GM12865 (cell line): ENCODE measurements at places on chromosomes 1 and 21.

- peak; percentile 58 for DNase-seq
These were observed 7.9 kb upstream of the EDN2 start for GRCh38 chr1:41492341-41492848.

DNA sequence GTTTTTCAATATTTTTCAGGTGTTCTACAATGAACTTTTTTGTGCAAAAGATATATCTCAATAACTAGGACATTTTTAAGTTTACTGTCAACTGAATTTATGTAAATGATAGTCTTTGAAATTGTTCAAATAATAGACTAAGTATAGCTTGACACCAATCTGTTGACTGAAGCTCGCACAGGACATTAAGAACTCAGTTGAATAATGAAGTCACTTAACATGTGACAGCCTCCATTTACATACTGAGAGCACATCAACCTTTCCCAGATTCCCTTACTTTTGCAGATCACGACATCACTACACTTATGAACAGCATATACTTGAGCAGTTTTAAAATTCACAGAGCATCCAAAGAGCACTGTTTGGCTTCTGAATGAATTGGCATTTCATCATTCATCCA, 268.2 kb downstream of the LRRC7 start:
- DNase-seq = no peak

GRCh38 chr21:33238565-33239255, 9.0 kb downstream of the IFNAR2 start:
- peak; percentile 89 for DNase-seq

- DNase-seq = no peak
These were observed 32.5 kb downstream of the THAP3 start for GRCh38 chr1:6657138-6657537.

DNA sequence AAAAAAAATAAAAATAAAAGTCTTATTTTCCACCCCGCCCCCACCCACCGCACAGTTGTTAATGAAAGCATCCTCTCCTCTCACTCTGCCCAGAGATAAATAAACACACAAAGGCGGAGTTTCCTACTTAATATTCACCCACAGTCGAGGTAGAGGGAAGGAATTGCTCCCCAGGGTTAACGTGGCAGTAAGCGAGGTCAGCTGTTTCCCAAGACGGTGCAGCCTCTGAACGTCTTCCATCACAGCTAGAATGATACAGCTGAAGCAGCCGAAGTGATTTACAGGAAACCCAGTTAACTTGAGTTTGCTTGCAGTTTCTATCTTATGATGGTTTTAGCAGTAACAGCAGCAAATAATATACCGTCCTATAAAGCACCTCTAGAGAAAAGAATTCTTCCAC, 283.9 kb downstream of the PBX1 start:
- DNase-seq = no peak

DNA sequence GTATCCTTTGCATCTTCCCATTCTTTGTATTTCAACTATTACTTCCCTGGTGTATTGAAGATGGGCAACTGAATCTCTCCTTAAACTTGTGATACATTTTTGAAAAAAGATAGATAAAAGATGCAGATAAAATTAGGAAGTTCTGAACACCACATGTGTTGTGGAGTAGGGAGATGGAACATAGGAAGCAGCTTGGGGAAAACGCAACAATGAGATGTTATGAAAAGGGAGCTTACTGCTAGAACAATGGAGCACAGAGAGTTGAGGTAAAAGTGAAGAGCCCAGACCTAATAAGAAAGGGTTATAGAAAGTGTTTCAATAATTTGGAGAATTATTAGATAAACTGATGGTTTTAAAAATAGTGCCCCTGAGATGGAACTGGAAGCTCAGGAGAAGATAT, 20.9 kb downstream of the GNAI3 start:
- no peak for DNase-seq

DNA sequence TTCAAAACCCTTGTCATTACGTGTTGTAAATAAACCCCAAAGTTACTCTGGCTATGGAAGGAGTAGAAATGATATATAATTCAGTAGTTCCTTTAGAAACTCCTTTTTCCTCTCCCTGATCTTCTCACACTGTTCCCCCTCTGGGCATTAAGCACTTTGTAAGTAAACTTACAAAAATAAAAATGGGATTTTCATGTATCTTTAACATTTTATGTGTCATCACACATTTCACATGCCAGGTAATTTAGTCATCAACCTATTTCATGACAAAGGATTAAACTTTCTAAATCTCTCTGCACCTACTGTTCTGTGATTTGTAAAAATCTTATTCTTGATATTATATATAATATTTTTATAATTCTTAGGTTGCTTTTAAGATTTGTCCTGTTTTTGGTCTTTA, 176.9 kb downstream of the NEK7 start:
- no peak for DNase-seq

DNA sequence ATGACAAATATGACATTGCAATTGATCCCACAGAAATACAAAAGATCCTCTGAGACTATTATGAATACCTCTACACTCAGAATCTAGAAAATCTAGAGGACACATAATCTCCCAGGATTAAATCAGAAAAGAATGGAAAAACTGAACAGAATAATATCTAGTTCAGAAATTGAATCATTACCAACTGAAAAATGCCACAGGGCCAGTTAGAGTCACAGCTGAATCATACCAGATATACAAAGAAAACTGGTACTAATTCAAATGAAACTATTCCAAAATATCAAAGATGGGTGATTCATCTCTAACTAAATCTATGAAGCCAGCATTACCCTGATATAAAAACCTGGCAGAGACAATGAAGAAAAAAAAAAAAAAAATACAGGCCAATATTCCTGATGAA, 149.3 kb downstream of the BRINP3 start:
- no peak for DNase-seq

GRCh38 chr1:228100822-228101613, 2.1 kb downstream of the C1orf35 start:
- no peak for DNase-seq

DNA sequence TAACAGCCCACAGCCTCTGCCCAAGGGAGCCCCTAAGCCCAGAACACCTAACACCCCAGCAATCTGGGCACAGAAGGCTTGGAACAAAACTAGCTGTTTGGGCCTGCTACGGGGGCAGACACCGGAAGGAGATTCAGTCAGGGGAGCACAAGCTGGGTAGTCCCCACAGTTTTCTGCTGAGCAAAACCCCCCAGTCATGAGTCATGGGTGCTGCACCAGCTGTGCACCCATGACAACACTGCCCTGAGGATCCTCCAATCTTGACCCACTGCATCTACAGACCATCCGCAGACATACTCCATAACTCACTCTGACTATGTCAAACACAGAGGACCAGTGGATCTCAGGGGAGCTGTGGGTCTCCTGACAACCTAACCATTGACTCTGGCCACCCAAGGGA, 105.1 kb downstream of the LRIG2 start:
- DNase-seq = peak; percentile 79

GRCh38 chr1:30942326-30942963, 33.9 kb upstream of the SDC3 start:
- no peak for DNase-seq

DNA sequence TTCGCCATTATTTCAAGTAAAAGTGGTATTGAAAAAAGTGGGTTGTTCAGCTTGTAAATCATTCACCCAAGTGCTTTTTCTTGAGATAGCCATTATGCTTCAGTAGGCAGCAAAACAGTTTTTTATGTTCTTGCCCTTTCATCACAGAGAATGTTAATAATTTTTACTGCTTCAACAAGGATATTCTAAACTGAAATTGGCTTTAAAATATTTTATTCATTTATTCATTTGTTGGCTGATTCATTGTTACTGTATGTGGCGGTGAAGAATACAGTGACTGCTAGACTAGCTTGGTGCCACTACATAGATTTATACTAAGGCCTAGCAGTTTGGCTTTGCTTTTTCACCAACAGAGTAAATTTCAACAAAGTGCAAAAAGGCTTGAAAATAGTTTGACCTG, 121.5 kb downstream of the OLFML2B start:
- no peak for DNase-seq

DNA sequence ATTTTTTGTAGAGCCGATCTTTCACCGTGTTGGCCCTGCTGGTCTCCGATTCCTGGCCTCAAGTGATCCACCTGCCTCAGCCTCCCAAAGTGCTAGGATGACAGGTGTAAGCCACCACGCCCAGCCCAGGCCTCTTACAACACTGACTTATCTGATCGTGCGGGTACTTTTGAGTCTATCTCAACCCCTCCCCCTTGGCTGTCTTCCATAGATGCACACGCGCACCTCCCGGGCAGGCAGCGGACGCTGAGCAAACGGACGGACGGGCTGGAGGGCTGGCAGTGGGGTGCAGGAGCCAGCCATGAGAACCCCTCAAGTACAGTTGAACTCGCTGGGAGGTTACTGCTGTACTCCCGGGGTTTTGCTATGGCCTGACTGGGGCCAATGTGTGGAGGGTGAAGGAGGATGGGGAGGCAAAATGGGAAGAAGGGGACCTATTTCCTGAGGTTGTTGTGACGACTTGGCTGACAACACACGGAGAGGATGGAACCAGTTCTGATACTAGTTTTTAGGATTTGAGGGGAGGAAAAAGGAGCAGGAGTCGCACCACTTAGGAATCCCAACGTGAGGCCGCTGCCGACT, 959 bp downstream of the CD58 start:
- peak; percentile 83 for DNase-seq

DNA sequence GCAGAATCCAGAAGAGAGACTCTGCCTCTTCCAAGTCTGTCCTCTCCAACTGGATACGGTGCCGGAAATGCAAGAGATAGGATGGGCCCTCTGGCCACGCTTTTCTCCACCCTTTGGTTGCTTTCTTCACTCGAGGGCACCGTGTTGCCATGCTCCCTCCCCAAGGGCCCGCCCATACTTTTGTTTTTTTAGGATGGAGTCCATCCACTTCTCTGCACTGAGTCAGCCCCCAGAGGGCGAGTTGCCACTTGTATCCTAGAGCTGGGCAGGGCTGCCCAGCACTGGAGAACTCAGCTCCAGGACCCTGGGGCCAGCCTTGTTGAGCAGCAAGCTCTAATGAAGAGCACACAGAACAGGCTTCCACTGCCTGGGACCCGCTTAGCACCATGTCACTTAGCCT, 25.5 kb downstream of the IFNGR2 start:
- no peak for DNase-seq

DNA sequence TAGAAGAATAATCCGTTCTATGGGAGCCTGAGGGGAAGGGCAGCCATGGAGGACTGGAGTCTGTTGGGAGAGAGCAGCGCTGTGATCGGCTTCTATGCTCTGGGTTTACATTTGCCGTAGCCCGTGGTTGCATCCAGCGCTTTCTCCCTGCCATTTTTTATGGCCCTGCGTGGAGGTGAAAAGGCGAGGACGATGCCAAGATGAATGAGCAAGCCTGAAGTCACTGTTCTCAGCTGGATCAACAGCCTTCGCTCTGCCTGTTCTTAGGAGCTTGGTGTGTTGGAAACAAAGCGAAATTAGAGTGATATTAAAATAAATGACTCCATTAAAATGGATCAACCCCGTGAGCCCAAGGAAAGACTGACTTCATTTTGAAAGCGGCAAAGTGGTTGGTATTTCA, 120.2 kb downstream of the KCNJ6 start:
- no peak for DNase-seq

GRCh38 chr1:101037316-101037715, 11.7 kb upstream of the DPH5 start:
- no peak for DNase-seq

GRCh38 chr1:153577624-153578051, 12.0 kb upstream of the S100A2 start:
- DNase-seq = no peak

- peak; percentile 12 for DNase-seq
These were observed 1.0 kb downstream of the ANGEL2 start for GRCh38 chr1:213014642-213015041.

DNA sequence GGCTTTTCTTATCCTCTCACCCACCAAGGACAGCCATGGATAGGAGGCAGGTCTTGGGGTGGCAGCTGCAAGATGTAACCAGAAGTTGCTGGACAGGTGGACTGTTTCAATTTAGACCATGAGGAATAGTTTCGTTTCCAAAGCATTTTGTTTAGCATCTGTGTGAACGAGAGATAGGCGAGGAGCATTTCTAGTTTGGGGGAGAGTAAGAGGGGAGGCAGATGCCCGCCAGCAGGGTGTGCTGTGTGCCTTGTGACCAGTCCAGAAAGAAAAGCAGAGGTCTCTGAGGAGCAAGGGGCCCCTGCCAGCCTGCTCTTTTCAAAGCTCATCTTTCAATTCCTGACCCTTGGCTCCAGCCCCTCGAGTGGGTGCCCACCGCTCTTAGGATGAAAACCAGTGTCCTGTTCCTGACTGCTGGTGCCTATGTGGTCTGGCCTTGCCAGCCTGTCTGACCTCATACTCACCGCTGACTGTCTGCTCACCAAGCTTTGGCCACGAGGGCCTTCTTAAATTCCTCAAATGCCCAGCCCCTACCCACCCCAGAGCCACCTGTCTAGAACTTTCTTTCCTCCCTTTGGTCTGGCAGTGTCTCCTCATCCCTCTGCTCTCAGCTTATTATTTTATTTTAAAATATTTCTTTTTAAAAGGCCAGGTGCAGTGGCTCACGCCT, 8.5 kb downstream of the SERINC2 start:
- DNase-seq = peak; percentile 56

DNA sequence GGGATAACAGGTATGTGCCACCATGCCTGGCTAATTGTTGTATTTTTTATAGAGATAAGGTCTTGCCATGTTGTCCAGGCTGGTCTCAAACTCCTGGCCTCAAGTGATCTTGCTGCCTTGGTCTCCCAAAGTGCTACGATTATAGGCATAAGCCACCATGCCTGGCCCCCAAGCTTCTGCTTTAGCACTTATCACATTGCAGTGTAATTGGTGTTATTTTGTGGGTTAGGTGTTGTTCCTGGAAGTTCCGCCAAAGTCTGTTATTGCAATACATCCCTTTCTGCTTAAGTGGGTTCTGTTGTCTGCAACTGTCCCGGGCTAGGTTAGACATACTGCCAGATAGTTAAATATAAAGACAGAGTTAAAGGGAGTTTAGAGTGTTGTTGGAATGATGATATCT, 3.4 kb downstream of the ZCCHC17 start:
- DNase-seq = no peak

DNA sequence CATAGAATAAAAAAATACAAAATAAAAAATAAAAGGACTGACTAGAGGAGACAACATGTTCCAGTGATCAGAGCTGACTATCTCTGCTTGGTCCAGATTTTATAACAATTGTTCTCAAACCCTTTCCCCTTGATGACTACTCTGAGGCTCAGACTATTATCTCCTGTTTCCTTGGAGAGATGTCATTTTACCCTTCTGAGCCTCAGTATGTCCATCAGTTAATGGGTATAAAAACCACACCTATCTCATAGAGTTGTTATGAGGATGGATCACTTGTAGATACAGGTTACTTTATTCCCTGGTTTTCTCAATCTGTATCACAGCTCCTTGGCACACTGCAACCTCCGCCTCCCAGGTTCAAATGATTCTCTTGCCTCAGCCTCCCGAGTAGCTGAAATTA, 7.0 kb downstream of the NKAIN1 start:
- no peak for DNase-seq

GRCh38 chr1:221782477-221782876, 40.6 kb upstream of the DUSP10 start:
- DNase-seq = no peak

- DNase-seq = no peak
These were observed 66.5 kb downstream of the FCRL5 start for GRCh38 chr1:157485793-157486192.

GRCh38 chr1:121458291-121459048, 273.7 kb downstream of the SRGAP2C start:
- DNase-seq = peak; percentile 54

- no peak for DNase-seq
These were observed 30.2 kb upstream of the EXOSC10 start for GRCh38 chr1:11129649-11130390.

- DNase-seq = no peak
These were observed 91.7 kb downstream of the DTL start for GRCh38 chr1:212127221-212127620.
